ENCODE measurements at places on chromosomes 1 and 21.

GRCh38 chr1:54016343-54017282 is 1.4 kb downstream of the LDLRAD1 start:
- DNase-seq = peak; percentile 46

DNA sequence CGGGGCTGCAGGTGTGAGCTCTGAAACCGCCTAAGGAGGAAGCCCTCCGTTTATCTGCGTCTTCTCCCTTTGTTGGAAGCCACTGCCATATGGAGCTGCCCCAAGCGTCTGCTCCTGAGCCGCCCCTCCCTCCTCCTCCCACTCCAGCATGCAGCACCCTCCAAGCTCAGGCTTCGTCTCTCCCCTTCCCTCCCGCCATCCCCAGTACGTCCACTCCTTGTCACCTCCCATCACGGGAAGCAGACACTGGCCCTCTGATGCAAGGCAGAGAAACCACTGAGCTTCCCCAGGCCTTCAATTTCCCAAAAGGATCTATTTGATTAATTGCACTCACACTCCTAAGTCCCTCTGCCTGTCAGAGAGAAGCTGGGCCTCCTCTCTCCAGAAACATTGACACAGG is 52.5 kb downstream of the NFASC start:
- no peak for DNase-seq

DNA sequence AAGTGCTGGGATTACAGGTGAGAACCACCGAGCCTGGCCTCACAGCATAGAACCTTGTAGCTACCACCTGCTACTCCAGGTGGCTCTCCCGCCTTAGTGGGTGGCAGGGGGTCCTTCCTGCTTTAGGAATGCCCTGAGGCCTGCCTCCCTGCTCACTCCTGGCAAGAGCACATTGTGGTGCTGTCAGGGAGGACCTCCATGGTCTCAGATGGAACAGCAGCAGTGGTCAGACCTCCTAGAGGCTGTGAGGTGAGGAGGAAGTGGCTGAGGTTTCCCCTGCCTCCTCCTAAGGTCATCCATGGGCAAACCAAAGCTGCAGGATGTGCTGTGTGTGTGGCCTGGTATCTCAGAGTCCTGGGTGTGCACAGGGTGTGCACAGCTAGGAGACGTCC is 6.7 kb downstream of the SOX13 start:
- no peak for DNase-seq

GRCh38 chr1:151692226-151692625 is 24.4 kb downstream of the CELF3 start:
- no peak for DNase-seq

GRCh38 chr1:109617291-109617801 is 2.1 kb downstream of the GNAT2 start:
- DNase-seq = peak; percentile 35

DNA sequence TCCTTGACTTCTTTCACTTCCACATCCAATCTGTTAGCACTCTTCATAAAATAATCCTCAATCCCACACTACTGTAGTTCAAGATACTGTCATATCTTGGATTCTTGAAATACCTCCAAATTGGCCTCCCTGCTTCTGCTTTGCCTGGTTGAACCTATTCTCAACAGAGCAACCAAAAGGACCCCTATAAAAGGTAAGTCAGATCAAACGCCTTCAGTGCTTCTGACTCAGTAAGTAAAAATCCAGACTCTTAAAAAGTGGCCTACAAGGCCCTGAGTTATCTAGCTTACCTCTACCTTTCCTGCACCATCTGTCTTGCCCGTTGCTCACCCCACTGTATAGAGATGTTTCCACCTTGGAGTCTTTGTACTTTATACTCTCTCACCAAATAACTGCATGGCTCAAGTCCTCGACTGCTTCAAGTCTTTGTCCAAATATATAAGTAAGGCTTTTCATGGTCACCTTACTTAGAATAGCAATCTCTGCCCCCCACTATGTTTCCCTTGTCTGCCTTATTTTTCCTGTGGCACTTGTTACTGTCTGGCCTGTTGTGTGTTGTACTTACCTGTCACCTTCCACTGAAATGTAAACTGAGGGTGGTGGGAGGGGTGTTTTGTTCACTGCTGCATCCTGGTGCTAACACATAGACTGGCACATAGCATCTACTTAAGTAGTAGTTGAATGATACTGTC is 5.1 kb upstream of the PIGV start:
- DNase-seq = no peak

DNA sequence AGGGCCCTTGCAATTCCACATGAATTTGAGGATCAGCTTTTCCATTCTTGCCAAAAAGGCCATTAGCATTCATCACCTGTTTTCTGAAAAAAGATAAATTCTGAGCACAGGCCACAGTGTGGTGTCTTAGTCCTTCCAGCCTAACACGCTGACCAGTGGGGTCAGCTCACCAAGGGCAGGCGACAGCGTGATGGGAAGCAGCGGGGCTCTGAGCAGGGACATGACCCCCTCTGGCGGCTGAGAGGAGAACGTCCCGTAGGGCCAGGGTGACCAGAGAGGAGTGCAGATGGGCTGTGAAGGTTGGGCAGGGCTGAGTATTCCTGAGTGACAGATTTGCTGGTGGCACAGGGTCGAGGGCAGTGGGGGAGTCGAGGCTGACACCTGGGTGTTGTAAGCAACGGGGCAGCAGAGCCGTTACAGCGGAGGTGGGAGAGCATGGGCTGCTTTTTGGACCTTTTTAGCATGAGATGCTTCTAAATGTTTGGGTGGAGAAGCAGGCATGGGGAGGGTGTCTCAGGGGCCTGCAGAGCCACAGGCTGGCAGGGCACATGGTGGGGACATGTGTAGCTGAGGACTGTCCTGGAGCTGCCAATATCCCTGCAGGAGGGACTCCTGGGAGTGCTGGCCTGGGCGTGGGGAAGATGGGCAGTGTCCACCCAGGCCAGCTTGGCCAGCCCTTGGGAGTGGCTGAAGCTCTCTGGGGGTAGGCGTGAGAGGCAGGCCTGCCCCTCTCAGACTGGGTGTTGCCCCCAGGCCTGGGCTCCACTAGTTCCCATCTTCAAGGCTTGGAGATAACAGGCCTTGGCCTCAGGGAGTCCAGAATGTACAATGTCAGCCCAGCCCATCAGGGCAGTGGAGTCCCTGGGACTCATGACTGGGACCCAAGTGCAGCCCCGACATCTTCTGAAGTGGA is 8.6 kb upstream of the CALML6 start:
- peak; percentile 90 for DNase-seq

DNA sequence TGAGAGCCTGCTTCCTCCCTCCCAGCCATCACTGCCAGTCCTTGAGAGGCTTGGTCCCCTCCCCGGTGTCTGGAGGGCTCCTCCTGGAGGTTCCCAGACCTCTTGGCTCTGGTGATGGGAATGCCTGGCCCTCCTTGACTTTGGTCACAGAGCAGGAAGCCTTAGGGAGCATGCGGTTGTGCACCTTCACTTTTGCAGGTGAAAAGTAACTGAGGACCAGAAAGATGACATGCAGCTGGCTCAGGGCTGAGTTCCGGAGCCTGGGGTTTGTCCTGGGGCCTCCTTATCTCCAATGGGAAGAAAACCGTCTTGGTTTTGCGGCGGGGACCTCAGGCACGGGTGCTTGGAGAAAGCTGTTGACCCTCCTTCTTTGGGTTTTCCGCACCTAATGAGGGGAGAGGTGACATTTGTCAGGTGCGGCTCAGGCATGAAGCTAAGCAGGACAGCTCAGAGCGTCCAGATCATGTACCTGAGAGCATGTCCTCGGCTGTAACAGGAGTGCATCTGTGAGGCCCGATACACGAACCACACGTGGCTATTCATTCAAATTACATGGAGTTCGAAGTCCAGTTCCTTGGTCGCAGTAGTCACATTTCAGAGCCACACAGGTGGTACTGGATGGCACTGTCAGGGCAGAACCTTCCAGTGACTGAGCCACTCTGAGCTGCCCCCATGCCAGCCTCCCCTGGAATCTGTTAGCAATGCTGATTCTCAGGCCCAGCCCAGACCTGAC is 608 bp upstream of the MX2 start:
- DNase-seq = no peak

DNA sequence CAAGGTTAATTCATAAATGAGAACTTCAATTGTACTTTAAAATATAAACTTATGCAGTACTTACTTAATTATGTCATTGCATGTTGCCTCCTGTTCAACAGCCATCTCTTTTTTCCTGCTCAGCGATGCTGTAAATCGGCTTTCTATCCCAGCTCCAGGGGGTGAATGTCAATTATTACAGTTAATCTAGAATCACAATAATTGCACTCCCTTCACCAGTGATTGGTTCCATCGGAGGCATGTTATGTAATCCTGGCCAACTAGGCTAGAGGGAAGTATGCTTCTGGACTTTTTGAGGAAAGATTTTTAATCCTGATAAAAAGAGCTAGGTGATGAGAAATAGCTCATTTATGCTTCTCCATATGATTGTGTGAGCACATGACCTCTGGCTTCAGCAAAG is 53.8 kb upstream of the SGIP1 start:
- DNase-seq = no peak

- no peak for DNase-seq
These were observed 73.3 kb downstream of the LEPR start for GRCh38 chr1:65493802-65494201.

- DNase-seq = no peak
These were observed 11.9 kb downstream of the PKNOX1 start for GRCh38 chr21:42986125-42986783.

DNA sequence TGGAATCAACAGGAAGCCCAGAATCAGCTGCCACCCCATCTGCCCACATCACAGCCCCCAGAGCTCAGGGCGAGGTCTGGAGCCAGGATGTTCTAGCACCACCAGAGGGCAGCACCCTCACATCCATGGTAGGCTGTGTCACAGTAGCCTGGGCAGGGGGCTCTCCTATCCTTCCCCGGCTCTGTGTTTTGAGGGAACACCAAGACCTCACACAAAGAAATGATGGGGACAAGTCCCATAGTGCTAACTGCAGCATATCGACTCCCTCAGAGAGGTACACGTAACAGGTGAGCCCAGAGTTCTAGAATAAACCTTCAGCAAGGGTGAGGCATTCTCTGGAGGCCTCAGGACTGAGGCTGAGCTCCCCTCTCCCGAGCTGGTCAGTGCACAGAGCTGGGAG is 2.3 kb upstream of the KCNC4 start:
- peak; percentile 82 for DNase-seq

DNA sequence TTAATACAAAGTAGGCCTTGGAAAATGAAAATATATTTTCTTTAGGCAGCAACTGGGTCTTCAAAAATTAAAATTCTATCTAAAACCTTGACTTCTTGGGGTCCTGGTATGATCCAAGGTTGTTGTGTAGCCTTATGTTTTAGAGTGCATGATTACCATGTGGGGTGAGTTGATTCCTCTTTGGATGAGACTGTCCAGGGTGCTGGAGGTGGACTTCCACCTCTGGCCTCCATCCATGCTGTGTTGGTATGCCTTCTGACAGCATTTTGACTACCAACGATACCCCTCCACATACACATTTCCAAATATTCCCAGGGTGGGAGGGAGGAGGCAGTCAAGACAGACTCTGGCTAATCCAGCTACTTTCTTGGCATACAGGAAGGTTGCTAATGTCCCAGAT is 205.0 kb downstream of the TNR start:
- no peak for DNase-seq

DNA sequence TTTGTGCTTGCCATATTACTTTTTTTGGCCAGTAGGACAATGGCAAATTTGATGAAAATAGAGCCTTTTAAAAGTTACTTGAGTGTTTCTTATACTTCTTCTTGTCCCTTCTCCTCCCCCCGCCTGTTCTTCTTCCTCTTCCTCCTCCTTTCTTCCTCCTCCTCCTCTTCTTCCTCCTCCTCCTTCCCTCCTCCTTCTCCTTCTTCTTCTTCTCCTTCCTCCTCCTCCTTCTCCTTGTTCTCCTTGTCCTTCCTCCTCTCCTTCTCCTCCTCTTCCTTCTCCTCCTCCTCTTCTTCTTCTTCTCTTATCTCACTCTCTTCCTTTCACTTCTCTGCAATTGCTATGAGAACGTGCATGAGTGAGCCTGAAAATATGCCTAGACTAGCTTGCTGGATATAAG is 466.2 kb upstream of the NR5A2 start:
- DNase-seq = no peak

GRCh38 chr1:26537951-26538352 is 8.4 kb downstream of the RPS6KA1 start:
- DNase-seq = peak; percentile 64

DNA sequence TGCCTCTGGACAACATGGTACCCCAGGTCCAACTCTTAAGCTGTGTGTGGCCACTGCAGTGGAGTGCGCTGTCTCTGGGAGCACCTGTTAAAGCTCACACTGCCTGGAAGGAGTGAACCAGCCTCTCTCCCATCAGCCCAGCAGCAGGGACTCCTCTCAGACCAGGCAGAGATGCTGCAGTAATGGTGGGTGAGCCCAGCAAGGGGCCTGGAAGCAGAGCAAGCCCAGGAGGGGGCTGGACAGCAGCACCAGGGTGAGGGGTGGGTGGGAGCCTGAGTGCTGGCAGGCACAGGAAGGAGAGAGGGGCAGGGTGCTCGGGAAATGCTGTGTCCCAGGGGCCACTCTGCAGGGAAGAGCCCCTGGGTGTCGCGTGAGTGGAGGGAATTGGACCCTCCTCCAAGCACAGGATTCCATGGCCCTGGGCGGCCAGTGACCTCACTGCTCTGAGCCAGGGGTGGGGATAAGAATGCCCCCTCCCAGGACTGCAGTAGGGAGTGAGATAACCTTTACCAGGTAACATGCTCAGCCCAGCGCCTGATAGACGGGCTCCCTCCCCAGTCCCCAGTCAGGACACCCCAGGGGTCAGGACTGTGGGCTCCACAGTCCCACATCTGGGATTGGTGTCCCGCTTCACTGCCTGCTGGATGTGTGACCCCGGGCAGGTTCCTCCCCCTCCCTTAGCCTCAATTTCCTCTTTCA is 313.1 kb downstream of the MATN1 start:
- no peak for DNase-seq

DNA sequence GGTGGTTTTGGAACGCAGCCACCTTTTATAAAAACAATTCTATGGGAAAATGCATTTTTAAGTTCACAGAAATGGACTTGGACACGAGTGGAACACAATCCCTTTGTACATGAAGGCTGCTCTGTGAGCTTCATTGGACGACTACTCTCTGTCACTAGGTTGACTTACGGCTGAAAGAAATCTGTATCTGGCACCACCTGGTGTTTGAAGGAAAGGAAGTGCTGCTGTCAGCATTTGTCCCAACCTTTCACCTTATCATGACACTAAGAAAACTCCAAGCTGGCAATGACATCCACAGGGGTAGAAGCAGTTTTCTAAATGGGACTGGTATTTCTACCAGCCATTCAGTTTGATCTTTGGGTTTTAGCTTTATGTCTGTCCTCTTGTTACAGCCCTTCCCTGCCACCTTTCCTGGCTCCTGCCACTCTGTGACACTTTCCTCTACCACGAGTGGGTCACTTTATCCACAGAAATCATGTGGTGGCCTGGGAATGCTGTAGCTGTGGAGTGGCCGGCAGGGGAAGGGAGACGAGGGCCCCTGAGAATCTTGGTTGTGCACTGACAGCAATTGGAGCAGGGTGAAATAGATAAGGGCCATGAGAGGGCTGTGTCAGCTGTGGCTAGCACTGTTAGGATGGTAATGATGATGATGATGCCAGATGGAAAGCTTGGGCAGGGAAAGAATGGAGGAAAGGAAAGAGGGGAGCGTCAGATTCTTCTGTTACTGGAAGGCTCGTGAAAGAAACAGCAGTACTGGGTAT is 85.2 kb downstream of the TBX19 start:
- peak; percentile 23 for DNase-seq
